ENCODE measurements at places on chromosomes 5 and 9.

GRCh38 chr5:113140837-113141671 is 164.5 kb downstream of the DCP2 start:
- DNase-seq = no peak

DNA sequence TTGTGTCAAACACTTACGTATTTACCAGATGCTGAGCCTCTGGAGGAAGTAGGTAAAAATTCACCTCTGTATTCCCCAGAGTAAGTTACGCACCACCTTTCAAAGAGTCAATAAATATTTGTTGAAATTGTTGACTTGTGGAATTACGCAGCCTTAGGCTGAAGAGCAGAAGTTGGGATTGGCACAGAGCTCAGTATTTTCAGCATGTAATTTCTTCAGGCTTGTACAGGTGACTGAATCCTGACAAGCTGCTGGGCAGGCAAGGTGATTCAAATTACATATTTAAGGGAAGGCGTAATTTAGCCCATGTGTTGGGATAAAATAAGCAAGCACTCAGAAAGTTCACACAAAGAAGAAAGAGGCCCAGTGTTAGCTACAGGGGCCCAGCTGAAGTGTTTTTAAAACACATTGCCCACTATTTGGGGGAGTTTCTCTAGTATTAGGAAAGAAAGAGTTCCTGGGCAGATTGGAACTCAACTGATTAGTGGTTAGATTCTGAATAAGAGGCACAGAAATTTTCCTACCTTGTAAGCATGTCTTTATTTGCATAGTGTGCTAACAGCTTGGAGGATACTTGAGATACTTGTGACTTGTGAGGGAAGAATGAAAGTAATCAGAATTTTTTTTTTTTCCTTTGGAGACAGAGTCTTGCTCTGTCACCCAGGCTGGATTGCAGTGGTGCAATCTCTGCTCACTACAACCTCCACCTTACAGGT is 165.3 kb upstream of the FBXL7 start:
- no peak for DNase-seq

GRCh38 chr5:37836592-37837413 is 3.0 kb downstream of the GDNF start:
- no peak for DNase-seq

DNA sequence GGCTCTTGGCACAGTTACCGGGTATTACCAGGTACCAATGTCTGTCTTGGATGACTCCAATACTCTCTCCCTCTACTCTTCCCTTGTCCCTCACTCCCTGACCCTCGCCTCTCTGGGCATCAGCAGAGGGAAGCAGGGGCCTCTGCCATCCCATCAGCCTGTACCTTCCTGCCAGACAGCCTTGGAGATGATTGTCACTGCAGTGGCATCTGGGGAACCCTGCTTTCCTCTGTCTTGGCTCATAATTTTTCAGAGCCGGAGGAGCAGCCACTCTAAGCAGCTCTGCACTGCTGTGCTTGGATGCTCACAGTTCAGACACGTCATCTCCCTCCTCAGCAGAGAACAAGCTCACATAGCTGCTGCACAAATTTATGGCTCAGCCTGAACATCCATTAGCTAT is 274.1 kb downstream of the SMARCA2 start:
- no peak for DNase-seq

DNA sequence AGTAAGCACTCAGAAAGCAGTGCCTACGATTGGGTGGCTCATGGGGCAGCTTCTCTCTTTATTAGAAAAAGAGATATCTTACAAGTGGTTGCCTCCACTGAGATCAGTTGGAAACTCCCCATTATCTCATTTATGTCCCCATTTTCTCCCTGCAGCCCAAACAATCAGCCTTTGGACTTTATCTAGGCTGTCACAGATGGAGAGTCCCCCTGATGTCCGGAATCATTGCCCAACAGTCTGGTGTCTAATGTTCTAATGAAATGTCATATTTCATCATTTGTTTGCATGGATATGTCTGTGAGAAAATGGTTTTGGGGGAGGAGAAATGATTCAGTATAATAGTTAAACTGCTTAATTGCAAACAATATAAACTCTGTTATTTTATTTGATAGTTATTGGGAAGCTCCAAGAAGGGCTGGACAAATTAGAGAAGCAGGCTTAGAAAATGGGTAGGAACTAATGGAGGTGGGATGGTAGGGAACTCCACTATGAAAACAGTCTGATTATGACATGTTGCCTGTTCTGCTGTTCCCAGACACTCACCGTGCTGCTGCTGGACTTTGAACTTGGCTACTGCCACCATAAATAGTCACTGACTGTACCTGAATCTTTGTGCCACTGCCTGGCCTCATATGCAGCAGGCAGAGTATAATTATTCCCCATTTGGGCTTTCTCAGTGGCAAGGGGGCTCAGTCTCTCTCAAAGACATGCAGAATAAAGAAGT is 38.3 kb upstream of the SMAD5 start:
- DNase-seq = no peak

DNA sequence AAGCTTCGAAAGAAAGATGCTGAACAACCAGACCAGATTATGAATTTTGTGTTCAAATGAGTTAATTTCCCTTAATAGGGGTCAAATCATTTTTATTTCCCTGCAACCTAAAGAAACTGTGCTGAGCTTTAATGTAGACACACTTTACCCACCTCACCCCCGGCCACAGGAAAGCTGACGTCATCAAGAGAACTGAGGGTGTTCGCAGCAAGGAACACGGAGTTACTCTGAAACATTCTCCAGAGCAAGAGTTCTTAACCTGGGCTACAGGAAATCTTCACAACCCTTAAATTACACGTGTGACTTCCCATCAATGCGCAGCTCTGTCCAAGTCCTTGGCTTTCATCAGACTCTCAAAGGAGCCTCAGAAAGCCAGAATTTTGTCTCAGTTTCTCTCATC is 116.3 kb downstream of the COL23A1 start:
- DNase-seq = no peak

DNA sequence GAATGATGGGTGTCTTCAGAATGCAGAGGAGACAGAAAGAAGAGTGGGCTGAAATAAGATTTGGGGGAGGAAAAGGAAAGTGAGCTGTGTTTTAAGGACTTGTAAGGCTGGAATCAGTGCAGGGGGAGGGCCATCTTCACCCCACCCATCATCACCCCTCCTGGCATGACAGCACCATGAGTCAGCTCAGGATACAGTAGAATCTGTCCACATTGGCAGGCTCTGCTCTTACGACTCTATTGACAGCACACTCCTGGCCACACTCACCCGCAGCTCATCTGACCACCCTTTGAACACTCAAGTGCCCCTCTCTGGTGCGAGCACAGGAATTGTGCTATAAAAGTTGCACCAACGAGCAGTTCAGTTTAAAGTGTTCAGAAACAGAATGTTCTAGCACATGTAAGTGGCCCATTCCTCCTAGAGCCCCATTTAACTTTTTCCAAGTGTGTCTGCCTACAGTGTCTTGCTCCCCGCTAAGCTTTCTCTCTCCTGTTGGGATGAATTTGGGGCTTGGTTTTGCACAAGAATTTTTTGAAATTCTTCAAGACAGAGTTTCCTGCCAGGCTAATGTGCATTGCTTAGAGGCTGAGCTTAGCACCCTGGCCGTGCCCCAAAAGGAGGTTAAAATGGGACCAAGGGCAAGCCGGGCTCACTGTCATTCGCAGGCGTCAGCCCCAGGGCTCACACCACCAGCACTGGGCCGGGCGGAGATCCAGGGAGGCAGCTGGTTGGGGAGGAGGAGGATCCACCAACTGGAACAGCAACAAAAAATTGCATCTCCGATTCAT is 12.0 kb downstream of the ADRA1B start:
- no peak for DNase-seq

GRCh38 chr5:1732238-1732941 is 67.2 kb downstream of the MRPL36 start:
- DNase-seq = no peak

- DNase-seq = no peak
These were observed 371.2 kb downstream of the CDH18 start for GRCh38 chr5:19616701-19617215.

- DNase-seq = no peak
These were observed 20.5 kb upstream of the VPS13A start for GRCh38 chr9:77156646-77157371.

GRCh38 chr5:1015507-1015906 is 6.9 kb downstream of the NKD2 start:
- no peak for DNase-seq

- no peak for DNase-seq
These were observed 72.0 kb upstream of the IQGAP2 start for GRCh38 chr5:76331126-76331525.

DNA sequence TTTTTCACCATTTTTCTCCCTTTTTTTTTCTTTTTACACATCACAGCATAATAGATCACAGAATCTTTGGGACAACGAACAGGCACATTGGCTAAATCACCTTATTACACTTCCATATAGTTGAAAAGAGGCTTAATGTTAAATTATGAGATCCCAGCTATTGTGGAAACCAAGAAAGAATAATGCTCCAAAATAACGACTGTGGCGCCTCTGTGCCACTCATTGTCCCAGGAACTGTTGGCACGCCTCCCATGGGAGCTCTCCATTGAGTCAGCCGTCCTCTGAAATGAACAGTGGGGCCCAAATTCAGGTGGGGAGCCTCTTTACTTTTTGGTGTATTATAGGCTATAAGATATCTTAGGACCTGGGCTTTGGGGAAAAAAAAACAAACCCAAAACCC is 82.2 kb upstream of the NFIB start:
- DNase-seq = no peak

DNA sequence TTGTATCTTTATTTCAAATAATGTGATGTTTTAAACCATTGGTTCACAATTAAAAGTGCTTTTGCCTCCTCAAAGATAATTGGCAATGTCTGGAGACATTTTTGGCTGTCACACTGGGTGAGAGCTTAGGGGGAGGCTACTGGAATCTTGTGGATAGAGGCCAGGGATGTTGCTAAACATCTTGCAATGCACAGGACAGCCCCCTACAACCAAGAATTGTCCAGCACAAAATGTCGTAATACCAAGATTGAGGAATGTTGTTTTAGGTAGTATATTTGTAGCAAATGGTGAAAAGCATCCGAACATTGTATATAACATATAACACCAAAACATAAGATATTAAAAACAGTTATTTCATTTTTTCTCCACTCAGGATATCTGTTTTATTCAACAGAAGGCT is 99.8 kb downstream of the SLC44A1 start:
- DNase-seq = no peak

DNA sequence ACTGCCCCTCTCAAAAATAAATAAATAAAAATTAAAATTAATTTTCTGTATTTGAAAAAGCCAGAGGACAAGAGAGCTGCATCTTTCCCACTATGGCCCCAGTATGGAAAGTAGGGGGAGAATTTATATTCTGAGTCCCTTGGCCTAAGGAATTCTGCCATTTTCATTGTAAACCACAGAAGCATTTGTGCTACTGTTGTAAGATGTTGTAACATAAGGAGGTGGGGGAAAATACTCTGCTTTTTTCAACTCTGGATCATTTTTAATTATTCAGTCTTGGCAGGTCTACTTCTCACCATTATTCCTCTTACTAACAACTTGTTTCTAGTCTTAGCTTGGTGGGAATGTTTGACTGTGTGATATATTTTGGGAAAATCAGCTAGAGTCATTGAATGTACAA is 52.3 kb upstream of the APC start:
- DNase-seq = no peak

DNA sequence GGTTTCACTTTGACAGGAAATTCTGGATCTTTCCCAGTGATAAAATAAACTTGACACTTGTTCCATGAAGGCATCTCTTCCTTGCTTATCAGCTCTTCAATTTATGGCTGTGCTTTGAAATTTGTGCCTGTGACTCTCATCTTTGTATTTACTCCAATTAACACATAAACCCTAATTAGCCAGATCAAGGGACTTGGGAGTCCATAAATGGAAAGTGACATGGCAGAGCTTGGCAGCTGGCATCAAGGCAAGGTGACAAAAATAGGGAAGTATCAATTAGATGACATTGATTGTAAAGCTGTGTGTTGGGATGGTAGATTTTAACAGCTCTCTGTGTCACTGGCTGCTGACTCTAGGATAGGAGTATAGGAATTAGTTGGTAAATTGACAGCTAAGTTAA is 133.9 kb downstream of the PBX3 start:
- DNase-seq = no peak

DNA sequence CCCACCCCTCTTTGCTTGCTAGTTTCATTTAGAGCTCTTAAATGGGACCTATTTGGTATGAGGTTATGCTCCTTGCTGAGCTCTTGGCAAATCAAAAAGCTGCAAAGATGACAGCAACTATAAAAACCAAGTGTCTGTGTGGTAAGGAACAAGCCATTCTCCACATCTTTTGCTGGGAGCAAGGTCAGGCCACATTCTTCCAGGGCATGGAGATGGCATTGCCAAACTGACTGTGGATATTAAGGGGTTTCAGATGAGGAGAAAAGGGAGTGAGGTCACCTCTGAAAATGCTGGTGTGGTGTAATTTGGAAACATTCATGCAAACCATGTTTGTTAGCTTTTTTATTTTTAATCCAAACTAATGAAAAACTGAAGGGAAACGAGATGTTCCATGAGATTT is 218.8 kb upstream of the IL12B start:
- no peak for DNase-seq

DNA sequence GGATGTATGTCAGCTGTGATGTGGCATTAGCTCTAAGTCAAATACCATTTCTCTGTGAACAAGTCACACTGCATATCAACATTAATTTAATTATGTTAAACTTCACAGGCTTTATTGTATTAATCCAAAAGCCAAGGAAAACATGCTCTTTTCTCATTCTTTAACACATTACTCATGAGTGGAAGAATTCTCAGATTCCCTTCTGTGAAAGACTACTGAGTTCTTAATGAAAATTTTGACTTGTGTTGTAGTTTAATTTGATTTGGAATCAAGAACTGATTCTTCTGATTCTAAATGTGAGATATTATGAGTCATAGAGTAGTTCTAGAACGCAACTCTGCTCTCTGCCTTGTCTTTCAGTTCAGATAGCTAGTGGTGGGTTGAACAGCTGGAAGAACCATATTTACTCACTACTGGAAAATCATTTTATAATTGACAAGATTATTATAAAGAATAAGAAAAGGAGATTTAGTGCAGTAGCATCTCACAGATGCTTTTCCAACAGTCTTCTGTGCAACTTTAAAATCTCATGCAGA is 90.6 kb downstream of the VCAN start:
- no peak for DNase-seq
